ENCODE measurements at places on chromosomes 3 and 15.
A peak's percentile ranks its signal among the peaks of the same experiment; 100 is the strongest.

DNA sequence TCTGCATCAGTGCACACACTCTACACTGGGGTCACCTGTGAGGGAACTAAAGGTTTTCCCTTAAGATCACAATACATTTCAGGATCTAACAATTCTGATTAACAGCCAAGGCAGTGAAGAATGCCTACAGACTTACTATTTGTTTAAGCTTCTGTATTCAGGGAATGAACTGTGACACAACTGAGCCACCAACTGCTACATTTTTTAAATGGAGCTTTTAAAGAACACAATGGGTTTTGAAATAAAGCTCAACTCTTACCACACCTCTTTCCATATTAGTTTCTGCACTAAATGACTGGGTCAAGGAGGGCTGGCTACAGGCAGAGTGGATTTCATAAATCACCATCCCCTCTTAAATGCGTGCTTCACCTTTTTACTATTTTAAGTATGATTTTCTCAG, 100.2 kb downstream of the TMCC1 start:
- DNase-seq: no peak

GRCh38 chr15:27956285-27956684, 142.8 kb downstream of the OCA2 start:
- no peak for DNase-seq

GRCh38 chr3:197149-197827, 725 bp downstream of the CHL1 start:
- DNase-seq: peak; percentile 32

DNA sequence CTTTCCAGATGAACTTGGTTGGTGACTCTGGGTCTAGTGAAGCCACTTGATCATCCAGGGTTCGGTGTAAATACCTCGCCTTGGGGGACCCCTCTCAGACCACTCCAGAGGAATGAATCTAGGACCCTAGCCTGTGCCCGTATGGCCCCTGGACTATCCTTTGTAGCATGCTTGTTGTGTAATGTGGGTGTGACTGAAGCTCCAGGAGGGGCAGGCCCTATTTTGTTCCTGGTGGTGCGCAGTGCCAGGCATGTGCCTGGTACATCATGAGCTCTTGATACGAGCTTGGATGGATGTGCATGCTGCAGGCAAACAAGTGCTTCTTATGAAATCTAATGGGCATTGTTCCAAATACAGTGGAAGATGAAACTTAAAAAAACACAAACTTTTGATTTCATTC, 82.8 kb downstream of the EBLN2 start:
- no peak for DNase-seq

DNA sequence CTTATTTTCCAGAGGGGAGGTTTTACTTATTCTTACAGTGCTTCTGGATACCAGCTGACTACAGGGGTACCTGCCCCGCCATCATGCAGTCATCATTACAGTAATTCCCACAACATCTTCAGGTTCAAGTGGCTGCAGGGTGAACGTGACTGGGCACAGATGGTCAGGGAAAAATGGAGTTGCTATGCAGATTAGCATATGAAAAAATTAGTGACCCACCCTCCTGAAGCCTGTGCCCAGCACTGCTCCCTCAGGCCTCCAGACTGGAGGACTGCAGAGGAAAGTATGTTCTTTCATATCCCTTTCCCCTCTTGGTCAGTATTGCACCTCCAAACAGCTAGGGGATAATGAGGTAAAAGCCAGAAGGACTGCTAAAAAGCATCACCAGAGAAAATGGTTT, 937.9 kb downstream of the TUSC7 start:
- DNase-seq: no peak

GRCh38 chr3:15964605-15965442, 167.0 kb upstream of the ANKRD28 start:
- no peak for DNase-seq

- no peak for DNase-seq
These were observed 69.8 kb upstream of the BLM start for GRCh38 chr15:90647326-90647725.

GRCh38 chr15:64636556-64636955, 138.8 kb downstream of the RBPMS2 start:
- DNase-seq: no peak

DNA sequence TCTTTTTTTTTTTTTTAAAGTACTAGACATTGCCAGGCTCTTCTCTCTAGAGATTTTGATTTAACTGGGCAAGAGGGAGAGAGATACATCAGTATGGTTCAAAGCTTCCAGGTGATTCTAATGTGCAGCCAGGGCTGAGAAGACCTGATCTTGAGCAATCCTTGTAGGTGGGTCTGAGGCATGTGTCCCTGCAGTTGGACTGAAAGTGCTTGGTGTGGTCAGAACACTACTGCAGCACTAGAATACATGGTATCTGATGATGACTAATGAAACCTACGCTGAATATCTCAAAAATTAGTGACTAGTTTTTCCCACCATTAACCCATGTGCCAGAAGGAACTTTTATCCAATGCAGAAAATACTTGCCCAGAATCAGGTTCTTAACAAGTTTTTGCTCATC, 34.4 kb upstream of the MYO5C start:
- DNase-seq: no peak

- DNase-seq: no peak
These were observed 1026.0 kb downstream of the TUSC7 start for GRCh38 chr3:117735481-117736101.

DNA sequence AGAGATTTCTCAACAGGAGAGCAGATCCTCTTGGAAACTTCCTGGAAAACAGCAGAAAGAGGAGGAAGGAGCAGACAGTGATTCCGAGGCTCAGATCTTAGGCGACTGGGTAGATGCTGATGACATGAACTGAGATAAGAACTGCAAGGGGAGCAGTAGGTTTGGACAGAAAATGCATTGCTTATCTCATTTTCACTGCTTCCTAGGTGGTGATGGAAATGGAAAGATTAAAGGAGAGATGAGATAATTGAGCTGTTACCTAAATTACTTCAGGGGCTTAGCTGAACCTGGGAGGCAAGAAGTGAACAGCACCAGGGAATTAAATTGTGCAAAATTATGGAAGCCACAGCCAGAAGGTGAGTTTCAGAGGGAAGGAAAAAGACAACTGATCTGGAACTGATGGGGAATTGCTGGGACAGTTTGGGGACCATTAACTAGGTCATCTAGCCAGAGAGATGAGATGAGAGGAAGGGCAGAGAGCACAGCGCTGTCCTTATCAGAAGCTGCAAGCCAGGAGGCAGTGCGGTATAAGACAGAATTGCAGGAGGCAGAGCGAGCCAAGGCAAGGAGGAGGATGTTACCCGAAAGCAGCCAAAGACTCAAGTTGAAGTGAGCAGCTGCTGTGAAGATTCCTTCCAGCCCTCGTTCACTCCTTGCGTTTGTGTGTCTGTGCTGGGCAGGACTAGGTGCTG, 140.4 kb downstream of the SRGAP3 start:
- no peak for DNase-seq

DNA sequence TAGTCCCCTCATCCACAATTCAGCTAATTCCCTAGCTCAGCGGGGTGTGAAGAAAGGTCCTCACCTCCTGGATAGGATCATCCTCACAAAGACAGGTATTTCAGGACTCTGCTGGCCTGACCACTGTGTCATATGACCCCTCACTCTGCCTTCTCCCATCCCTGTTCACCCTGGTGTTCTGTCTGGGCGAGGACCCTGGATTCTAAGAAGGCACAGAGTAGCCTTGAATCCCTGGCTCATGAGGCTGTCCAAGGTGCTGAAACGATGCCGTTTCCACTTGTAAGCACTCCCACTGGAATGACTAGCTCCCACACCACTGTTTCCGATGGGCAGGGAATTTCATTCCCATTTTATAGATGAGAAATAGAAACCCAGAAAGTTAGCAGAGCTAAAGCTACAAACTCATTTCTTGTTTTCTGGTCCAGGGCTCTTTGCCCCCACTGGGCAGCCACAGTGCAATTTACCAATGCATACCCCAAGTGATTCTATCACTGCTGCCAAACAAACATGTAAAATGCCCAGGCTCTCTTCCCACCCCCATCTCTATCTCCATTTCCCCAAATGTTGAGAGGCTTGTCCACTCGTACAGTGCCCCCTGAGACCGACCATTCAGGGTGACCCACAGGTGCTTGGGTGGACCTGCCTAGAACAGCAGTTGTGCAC, 83.2 kb downstream of the RAB11A start:
- DNase-seq: no peak

DNA sequence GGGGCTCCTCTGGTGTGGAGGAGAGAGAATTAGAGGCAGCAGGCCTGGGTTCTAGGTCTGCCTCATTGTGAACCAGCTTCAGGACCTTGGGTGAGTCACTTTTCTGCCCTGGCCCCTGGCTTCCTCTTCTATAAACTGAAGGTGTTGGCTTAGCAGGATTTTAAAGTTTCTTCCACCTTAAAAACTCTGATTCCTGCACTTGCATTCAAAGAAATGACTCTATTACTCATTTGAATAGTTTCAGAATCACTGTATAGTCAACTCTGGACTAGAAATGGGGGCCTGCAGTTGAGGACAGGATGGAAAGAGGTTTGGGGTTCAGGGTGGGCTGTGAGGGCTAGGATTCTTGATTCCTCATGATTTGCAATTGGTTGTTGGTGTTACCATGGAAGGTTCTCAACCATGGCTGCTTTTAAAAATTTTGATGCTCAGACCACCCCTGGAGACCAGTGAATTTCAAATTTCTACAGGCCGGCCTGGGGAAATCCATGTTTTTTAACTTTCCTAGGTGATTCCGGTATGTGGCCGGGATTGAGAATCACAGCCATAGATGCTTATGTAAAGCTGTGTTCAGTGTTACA, 19.9 kb downstream of the SMAD3 start:
- no peak for DNase-seq

- no peak for DNase-seq
These were observed 60.2 kb downstream of the FILIP1L start for GRCh38 chr3:100053951-100054620.

GRCh38 chr15:25451501-25451900, 12.7 kb upstream of the UBE3A start:
- no peak for DNase-seq

GRCh38 chr3:11143476-11143875, 10.8 kb upstream of the HRH1 start:
- DNase-seq: no peak

DNA sequence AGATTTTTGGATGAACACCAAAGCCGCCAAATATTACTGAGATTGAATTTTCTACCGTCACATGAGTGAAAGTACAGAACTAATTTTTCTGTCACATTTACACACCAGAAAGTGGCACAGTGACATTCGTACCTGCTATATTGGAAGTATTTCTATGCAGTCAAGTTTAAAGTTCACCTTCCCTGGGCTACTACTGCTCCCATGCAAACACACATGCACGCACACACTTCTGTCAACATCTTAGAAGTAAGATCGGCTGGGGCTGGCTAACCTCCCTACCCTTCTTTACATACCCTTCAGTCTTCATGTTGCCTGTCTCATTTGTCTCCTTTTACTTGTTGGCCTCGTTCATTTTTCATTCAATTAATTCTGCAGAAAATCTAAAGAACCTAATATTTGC, 19.0 kb upstream of the TM4SF1 start:
- no peak for DNase-seq

DNA sequence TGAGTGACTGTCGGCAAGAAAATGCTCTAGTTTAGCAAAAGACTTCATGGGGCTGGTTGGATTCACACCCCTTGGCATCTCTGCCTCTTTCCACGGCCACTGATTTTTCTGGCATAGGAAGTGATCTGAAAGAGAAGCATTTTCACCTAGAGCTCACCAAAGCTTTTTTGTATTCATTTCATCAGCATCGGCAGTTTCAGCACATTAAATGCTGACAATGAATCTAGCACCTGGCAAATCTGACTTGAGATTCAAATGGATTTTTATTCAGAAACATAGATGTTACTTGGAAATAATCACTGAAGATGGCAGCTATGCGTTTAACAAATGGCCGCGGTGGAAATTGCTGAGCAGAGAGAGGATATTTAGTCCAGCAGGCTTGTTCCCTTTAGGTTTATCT, 155.9 kb downstream of the MEIS2 start:
- DNase-seq: no peak

DNA sequence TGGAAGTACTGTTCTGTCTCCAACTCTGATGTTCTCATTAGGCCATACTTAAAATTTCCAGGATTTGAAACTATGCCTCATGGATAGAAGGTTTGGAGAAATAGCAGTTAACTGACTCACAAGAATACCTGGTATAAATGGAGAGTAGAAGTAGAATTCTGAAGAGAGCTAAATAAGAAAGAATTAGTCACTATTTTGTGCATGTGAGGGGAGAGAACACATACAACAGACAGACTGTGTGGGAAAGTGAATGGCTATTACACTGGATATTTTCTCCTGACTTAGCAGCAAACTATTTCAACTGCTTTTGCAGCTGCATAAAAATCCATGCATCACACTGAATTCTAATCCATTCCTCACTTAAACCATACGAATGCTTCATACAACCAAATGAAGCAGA, 71.3 kb downstream of the C3orf70 start:
- no peak for DNase-seq

GRCh38 chr3:160381470-160381869, 17.6 kb downstream of the IFT80 start:
- DNase-seq: no peak

DNA sequence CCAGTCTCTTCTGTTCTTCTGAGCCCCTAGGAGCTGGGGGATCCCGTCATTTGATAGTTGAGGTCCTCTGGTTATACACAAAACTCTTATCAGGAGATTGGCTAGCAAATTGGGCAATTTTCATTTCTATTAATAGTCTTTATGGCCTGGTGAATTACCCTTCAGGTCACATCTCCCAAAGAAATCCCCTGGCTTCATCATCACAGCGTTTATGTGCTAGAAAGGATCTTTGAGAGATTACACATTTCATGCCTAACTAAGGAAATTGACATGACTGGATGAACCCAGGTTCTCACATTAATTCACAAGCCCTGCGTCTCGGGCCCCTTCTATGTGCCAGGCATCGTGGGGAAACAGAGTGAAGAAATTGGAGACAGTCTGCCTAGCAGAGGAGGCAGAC, 227.4 kb upstream of the PROK2 start:
- no peak for DNase-seq

DNA sequence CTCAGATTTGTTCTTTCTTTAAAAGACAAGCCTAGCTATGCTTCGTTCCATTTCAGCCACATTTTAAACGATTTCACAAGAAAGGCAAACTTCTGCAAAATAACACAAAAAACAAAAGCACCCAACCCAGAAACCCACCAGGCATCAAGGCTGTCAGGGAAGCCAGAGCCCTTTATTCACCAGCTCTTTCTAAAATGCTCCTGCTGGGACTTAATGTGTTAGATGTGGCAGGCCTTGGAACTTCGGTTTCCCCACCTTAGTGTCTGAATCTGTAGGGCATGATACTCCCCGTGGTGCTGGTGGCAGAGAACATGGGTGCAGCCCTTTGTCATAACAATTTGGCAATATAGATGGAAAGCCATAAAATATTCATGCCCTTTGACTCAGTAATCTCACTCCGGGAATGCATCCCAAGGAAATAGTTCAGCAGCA, 56.8 kb upstream of the LCTL start:
- no peak for DNase-seq

- no peak for DNase-seq
These were observed 96.4 kb upstream of the NANOGP8 start for GRCh38 chr15:35181538-35181937.

- DNase-seq: no peak
These were observed 563 bp downstream of the ARL6IP5 start for GRCh38 chr3:69085168-69085832.

GRCh38 chr3:175484666-175485065, 625.5 kb downstream of the NAALADL2 start:
- DNase-seq: no peak
